ENCODE measurements at places on chromosomes 2 and 18. TPM values are rescaled to one million over a fixed set of nuclear protein-coding genes. Genes with fewer than 3 reads are reported as not detected.
A peak's percentile ranks its signal among the peaks of the same experiment; 100 is the strongest.

DNA sequence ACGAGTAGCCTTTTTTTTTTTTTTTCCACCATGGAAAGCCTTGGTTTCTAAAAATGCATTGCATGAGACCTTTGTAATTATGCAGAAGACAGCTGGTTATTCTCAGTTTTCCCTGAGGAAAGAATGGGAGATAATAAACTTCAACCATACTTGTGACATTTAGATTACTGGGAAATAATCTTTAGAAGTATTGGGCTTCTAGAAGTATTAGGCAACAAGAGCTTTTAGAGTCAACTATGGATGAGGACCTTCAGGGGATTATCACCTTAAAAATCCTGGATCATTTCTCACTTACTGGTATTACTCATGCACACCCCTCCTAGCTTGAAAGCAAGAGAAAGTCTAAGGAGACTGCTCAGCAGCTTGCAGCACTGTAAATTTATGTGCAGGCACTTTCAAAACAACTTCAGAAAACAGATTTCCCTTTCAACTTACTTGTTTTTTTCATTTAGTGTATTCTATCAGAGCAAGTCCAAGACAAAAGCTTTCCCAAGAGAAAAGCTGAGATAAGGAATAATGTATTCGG is 175.9 kb downstream of the NRXN1 start:
- DNase-seq, result no peak

DNA sequence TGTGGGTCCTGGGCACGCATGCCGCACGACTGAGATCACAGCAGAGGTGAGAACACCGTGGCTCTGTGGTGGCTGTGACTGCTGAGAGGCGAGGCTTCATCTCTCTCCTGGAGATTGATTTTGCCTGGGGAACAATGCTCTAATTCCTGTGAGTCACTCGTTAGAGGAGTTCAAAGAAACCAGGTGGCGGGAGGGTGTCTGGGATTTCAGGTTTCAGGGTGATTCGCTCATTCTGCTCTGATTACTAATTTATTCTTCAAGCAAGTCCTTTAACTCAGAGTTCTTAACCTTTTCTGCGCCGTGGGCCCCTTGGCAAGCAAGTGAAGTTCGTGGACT is 56.3 kb downstream of the GLI2 start:
- no peak for DNase-seq

Gene PARD6G
- total RNA-seq, result 0.94 TPM

DNA sequence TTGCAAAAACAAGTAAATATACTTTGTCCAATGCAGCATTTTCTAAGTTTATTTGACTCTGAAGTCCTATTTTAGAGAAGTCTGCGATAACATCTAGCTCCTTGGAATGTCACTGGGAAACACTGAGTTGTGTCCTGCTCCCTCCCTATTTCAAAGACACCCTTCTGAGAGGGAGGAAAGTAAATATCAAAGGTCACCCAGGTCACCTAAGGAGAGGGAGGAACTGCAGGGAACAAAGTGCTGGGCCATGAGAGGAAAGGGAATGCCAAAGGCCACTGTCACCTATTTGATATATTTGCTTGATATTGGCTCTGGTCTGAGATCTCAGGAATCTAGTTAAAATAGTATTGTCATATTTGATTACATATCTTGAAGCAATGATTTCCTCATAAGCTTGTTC is 201.3 kb downstream of the GCA start:
- no peak for DNase-seq

DNA sequence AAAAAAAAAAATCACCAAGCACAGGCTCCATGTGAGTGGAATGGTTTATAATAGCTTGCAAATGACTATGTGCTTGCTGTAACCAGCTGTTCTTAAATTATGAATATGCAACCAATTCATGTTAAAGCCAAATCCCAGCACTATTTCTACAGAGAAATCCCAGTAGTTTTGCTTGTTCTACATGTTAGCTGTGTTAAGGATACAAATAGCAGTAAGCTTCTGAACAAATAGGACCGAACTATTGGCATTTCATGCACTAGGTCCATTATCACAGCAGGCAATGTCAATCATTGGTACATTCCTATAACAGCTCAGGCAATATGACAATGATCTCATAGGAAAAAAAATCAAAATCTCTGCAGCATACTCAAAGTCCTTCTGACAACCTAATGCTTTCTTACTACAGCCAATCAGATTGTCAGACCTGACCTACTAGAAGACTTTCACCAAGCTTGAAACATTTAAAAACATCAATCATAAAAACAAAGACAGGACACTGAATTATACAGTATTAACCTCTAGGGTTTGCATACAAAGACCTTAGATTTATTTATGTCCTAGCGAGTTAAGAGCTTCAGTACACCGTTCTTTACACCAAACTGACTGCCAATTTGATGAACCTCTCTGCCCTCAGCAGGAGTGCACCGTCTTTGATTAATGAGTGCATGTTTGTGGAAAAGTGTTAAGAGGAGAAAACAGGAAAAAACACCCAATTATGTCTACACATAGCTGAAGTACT is 6.4 kb downstream of the BAZ2B start:
- DNase-seq, result peak; percentile 23

Gene LAMA1
- 0.62 TPM for total RNA-seq

- no peak for DNase-seq
These were observed 678 bp downstream of the CYP27C1 start for GRCh38 chr2:127219171-127220070.

Gene RGPD4
- total RNA-seq, result not detected

DNA sequence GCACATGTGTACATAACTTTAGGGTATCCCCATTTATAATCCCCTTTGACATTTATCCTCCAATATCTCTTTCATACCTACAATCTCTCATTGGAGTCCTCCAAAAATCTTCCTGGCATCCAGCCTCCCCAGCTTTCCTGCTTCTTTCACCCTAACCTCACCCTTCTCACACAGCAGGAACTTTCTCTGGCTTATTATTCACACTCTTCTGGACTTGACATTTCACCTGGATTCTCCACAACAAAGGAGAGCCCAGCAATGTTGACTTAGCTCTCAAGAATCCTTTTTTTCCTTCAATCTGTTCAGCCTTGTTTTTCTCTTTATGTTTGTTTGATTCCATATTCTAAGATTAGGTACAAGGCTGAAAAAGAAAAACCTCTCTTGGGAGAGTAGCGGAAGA is 783.6 kb upstream of the ACVR2A start:
- no peak for DNase-seq

Gene DYNC1I2
- total RNA-seq, result 164 TPM

DNA sequence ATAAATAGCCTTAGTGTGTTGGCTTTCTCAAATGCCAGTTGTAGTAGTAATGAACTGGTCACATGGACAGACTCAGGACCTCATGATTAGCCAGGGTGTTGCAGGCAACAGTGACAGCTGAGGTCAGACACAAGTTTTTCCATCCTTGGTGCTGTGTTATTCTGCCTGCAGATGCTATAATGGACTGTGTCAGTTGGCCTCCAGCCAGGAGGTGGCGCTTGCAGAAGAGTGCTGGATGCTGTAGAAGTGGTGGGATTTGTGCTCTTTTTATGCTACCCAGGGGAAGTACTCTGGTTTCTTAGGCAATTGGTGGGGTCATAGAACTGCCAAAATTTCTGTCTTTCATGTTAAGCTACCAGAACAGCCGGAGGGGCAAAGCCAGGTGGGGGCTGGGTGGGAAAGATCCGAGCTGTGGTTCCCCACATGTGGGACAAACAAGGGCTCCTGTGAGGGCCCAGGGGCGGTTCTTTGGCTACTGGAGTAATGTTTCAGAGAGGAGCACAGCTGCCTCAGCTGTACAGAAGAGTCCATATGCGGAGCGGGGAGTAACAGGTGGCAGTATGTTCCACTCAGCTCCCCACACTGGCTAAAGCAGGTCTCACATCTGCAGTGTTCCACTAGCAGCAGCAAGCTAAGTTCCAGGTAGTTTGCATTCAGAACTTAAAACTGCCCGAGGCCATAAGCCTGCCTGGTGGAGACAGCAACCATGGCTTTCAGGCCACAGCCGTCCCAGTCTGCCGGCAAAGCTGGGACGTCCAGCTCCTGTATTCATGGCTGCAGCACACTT is 104.4 kb downstream of the GULP1 start:
- DNase-seq, result no peak

GRCh38 chr2:181554061-181554830 is 97.1 kb downstream of the ITGA4 start:
- no peak for DNase-seq

DNA sequence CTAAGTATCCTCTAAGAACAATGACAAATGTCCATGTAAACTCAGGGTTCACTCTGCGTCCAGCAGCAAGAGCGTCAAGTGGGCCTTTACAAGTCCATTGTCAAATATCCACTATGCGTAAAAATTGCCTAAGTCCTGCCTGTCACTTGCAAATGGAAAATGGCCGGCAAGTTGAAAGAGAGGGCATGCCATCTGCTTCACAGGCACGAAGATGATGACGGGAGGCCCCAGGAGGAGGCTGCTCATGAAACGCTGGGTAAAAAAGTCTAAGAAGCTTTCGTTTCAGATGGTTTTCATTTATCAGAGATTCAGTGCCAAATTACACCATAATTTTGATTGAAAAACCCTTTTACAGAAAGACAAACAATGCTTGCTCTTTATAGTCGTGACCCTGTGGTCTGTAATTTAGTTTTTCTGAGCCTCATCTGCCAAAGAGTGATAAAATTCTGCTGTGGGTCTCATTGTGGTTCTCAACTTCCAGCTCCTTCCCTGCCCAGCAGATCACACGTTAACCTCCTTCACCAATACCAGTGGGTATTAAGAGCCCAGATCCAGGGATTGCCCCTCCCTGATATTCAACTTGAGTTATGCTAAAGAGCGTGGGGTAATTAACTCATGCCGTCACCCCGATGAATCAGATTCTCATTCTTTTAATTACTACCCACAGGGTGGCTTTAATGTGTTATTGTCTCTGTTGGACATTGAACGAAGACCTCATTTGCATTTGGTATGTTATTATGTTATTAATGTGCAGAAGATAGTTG is 160.2 kb upstream of the ALKAL2 start:
- DNase-seq, result no peak

Gene SERPINB4
- not detected for total RNA-seq

DNA sequence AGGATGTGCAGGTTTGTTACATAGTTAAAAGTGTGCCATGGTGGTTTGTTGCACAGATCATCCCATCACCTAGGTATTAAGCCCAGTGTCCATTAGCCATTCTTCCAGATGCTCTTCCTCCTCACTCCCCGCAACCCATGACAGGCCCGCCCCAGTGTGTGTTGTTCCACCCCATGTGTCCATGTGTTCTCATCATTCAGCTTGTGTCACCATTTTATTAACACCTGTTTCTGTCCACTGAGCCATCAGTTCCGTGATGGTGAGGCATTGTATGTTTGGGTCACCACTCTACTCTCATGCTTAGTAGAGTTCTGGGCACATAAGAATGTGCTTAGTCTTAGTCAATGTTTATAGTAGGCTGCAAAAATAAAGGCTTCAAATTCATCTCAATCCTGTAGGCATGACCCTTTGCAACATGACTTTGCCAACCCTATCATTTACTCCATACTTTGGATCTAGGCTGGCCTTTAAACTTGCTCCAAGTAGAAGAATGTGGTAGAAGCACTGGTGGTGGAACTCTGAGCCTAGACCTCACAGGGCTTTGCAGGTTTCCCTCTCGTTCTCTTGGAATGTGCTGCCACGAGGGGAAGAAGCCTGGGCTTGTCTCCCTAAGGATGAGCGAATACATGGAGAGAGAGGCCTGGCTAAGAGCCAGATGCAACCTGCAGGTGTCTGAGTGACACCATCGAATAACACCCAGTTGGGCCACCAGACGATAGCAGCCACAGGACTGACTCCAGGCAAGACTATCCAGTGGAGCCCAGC is 161.5 kb downstream of the NAPG start:
- DNase-seq, result peak; percentile 56

GRCh38 chr2:237072067-237072931 is 13.4 kb upstream of the COPS8 start:
- peak; percentile 62 for DNase-seq

DNA sequence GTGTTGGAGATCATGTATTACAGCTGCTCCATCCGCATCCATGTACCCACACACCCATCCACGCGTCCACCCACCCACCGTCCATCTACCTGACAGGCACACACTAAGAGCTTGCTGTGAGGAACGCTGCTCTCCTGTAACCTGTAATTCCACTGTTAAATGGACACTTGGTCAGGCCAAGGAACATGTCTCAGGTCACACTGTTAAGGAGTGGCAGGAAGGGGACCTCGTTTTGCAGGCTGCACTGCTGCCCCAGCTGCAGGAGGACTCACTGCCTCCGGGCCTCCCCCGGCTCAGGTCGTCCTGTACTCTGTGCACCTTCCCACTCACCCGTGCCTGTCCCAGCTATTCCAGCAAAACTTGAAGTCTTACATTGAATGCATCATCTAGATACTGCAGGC is 170.5 kb downstream of the EIPR1 start:
- no peak for DNase-seq

DNA sequence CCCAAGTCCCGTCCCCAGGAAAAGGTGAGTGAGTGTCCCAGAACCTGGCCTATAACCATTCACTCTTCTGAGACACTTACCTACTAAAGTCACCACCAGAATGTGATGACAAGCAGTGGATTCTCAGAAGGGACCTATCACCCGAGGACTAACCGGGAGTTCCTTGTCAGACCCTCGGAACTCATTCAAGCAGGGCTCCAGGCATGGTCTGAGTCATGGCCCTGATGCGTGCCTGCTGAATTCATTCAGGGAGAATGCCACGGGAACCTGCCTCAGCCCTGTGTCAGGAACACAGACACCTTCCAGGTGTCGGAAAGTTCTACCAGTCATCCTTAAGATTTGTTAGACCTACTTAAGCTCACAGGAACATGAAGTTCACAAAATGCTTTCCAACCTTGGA is 29.8 kb downstream of the ALPK2 start:
- DNase-seq, result no peak
